Activated CD4-positive, alpha-beta memory T cell treated with anti-CD3 and anti-CD28 coated beads, Interleukin-2, amount 10 ng/mL, durations not matched to agents 7 days and 5 days (primary cell): ENCODE measurements at places on chromosomes 12 and 14. TPM values are rescaled to one million over a fixed set of nuclear protein-coding genes. Genes with fewer than 3 reads are reported as not detected.

SIX4 gene
- 0.96 TPM for total RNA-seq

DNA sequence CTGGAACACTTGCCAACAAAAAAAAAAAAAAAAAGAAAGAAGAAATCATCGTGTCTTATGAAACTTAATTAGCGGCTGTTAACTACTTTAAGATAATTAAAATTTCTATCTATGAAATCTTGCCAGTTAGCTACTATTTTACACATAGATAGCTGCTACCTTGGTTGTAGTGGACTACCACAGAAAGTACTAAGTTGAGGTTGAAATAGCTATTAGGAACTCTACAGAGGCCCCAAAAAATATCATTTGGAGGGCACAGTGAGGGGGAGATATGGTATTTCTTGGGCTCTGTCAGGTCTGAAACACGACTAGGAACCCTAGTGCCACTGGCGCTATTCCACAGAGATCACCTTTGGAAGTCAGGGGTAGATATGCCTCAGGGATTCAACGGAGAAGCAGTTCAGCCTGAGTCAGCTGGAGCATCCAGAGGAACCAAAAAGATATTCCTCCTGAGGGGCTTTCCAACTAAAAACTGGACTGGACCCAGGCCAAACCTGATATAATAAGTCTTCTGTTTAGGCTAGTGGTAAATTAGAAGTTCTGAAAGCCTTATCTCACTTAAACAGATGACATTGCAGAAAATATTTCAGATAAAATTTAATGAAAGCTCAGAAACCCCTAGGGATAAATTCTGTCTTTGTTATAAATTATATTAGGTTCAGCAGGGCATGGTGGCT is 126.1 kb downstream of the EPS8 start:
- H3K4me1 ChIP-seq: no peaks in the 10 kb centered on the region
- H3K4me3 ChIP-seq: no peak overlapping the region
- no peaks in the 10 kb centered on the region for H3K36me3 ChIP-seq
- no peak overlapping the region for H3K27ac ChIP-seq
- DNase-seq: no peak

TMPRSS12 gene
- total RNA-seq: not detected

MYH7 gene
- total RNA-seq: 0.05 TPM

PARPBP gene
- 18.8 TPM for total RNA-seq

COX8C gene
- not detected for total RNA-seq

DNA sequence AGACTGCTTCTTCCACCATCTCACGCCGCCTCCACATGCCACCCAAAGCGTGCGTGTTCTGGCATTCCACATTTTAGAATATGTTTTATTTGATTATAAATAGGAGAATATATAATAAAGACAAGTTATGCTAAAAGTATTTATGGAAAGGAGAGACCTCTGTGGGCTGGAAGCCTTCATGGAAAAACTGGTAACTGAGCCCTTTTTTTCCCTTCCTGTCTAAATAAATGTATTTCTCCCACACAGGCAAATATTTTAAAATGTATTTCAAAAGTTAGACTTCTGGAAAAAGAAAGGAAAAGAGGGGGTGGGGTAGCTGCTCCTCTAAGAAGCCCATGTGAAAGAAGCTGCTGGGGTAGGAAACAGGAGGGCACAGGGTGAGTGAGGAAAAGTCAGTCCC is 16.1 kb upstream of the NR4A1 start:
- H3K36me3 ChIP-seq: no peaks in the 10 kb centered on the region
- no peak for DNase-seq
- H3K27me3 ChIP-seq: peaks cover 19% of the 10 kb centered on the region
- H3K4me1 ChIP-seq: peaks cover 36% of the 10 kb centered on the region

GRCh38 chr14:79419571-79420327 is 791.6 kb downstream of the DIO2 start:
- DNase-seq: no peak
- H3K27ac ChIP-seq: no peak overlapping the region
- H3K27me3 ChIP-seq: no peaks in the 10 kb centered on the region
- H3K4me3 ChIP-seq: no peak overlapping the region
- H3K4me1 ChIP-seq: no peaks in the 10 kb centered on the region

SERPINA5 gene
- not detected for total RNA-seq

DNA sequence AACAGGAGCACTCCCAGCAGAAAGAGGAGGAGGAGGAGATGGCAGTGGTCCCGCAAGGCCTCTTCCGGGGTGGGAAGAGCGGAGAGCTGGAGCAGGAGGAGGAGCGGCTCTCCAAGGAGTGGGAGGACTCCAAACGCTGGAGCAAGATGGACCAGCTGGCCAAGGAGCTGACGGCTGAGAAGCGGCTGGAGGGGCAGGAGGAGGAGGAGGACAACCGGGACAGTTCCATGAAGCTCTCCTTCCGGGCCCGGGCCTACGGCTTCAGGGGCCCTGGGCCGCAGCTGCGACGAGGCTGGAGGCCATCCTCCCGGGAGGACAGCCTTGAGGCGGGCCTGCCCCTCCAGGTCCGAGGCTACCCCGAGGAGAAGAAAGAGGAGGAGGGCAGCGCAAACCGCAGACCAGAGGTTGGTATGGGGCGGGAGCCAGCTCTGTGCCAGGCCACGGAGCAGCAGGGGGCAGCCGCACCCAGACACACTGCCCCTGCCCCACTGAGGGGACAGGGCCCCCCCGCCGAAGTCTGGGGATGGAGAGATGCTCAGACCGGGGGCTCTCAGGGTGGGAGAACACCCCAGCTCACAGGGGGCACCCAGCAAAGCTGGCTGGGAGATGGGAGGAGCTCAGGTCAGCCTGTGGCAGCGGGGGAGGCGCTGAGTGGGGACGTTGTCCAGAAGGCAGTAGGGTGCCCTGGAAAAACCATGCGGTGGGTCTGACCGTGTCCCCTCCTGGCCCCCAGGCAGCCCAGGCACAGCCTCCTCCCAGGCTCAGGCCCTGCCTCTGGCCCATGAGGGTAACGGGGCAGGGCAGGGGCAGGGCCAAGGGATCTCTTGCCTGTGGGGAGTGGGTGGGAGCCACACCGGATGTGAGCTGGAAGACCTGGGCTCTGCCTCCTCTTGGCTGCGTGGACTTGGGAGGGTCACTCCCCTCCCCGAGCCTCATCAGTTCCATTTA is 9.8 kb downstream of the CHGA start:
- no peaks in the 10 kb centered on the region for H3K27me3 ChIP-seq
- H3K4me3 ChIP-seq: no peak overlapping the region

DNA sequence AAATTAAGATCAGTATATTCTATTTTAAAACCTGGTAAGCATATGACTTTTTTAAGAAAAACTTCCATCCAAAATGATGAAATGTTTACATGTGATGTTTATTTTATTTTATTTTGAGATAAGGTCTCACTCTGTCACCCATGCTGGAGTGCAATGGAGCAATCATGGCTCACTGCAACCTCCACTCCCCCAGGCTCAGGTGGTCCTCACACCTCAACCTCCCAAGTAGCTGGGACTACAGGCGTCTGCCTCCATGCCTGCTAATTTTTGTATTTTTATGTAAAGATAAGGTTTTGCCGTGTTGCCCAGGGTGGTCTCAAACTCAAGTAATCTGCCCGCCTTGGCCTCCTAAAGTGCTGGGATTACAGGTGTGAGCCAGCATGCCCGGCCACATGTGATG is 141.8 kb downstream of the ZFP36L1 start:
- no peaks in the 10 kb centered on the region for H3K27me3 ChIP-seq
- no peak overlapping the region for H3K27ac ChIP-seq
- DNase-seq: peak; percentile 8
- no peak overlapping the region for H3K4me3 ChIP-seq
- no peaks in the 10 kb centered on the region for H3K36me3 ChIP-seq

LRIG3 gene
- 0.18 TPM for total RNA-seq

DNA sequence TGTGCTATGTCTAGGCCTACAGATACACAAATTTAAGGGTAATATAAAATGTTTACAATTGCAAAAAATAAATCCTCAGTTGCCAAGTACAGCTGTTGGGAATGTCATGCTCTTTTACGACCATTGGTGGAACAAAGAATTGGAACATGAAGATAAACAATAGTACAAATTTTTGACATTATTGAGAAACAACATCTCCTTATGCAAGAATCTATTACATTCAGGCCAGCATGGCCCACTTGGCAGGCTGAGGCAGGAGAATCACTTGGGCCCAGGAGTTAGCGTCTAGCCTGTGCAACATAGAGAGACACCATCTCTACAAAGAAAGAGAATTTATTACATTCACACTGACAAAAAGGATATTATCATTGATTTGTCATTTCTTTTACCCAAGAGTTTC is 135.9 kb upstream of the NTF3 start:
- no peaks in the 10 kb centered on the region for H3K27me3 ChIP-seq
- H3K27ac ChIP-seq: no peak overlapping the region
- H3K4me1 ChIP-seq: no peaks in the 10 kb centered on the region
- H3K4me3 ChIP-seq: no peak overlapping the region
- no peak for DNase-seq

SPATA7 gene
- 3.7 TPM for total RNA-seq

GRCh38 chr14:72701237-72701565 is 192.7 kb downstream of the DPF3 start:
- H3K27ac ChIP-seq: no peak overlapping the region
- no peak overlapping the region for H3K4me3 ChIP-seq
- DNase-seq: no peak

DNA sequence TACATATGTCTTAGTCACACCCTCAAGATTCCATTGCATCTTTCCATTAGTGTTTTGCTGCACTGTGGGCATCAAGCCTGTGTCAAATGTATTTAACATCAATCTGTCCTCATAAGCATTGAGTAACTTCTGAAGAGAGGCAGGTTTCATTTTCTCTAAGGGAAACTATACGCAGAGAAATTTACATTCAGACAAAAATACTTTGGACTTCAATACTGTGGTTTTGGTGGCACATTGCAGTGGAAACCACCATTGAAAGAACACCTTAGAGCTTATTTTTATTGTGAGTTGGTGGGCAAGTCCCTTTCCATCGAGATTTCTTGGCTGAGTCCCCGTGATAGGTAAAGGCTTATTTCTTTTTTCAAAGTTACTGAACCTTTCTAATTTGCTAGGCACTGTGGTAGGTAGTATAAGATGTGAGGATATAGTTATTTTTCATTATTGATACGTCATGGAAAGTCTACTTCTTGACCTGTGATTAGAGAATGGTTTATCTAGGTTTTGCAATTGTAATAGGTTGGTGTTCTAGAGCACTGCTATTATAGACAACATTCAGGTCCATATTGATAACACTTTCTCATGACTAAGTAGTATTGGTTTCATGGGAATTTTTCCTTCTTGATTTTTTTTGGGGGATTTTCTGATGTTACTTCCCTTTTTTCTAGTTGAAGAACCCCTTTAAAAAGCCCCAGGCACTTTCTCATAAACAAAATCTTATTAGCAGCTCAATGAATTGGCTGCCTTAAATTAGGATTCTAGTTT is 81.9 kb downstream of the CFAP54 start:
- no peaks in the 10 kb centered on the region for H3K36me3 ChIP-seq
- peak overlapping the region; percentile 29 for H3K4me3 ChIP-seq
- peaks cover 4% of the 10 kb centered on the region for H3K27me3 ChIP-seq
- no peak for DNase-seq
- peaks cover 13% of the 10 kb centered on the region for H3K4me1 ChIP-seq

DNA sequence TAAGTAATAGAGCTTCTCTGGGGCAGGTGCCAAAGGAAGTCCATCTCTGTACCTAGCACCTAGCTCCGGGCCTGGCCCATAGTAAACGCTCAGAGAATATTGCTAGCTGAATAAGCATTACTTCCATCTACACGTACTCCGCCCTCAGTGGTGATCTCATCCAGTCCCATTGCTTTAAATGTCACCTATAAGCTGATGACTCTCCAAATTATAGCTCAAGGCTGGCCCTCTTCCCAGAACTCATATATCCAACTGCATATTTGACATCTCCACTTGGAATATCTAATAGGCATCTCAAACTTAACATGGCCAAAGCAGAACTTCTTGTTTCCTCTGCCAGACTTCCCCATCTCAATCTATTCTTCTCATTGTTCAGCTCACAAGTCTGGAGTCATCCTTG is 6.9 kb upstream of the DYNLL1 start:
- DNase-seq: no peak
- no peak overlapping the region for H3K4me3 ChIP-seq
- no peaks in the 10 kb centered on the region for H3K36me3 ChIP-seq
- no peak overlapping the region for H3K27ac ChIP-seq
- no peaks in the 10 kb centered on the region for H3K27me3 ChIP-seq

TAS2R7 gene
- total RNA-seq: not detected

- DNase-seq: no peak
- H3K4me1 ChIP-seq: peaks cover 19% of the 10 kb centered on the region
- no peaks in the 10 kb centered on the region for H3K27me3 ChIP-seq
- peaks cover 11% of the 10 kb centered on the region for H3K36me3 ChIP-seq
- H3K4me3 ChIP-seq: no peak overlapping the region
- no peak overlapping the region for H3K27ac ChIP-seq
Observed at GRCh38 chr12:104596134-104596799, 139.5 kb downstream of the CHST11 start.

- H3K4me1 ChIP-seq: peaks cover 43% of the 10 kb centered on the region
- peaks cover 12% of the 10 kb centered on the region for H3K27me3 ChIP-seq
- no peak overlapping the region for H3K27ac ChIP-seq
Observed at GRCh38 chr12:57456145-57456700, 1.1 kb downstream of the INHBE start.

DNA sequence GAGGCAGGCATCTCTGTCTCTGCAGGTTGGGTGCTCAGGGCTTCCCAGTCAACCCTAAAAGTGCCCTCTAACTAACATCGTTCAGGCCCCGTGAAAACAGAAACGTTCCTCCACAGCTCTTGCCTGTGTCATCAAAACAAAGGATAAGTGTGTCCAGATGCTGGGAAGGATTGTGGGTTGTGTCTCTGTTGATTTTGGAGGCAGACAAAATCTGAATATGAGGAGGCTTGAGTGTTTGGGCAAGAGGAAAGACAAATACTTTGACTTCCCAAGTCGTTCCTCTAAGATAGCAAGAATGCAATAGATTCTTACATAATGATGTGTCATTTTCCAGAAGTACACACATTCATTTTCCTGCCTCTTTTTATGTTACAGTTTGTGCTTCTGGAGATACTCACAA is 52.9 kb downstream of the SERPINA3 start:
- peaks cover 16% of the 10 kb centered on the region for H3K27me3 ChIP-seq
- DNase-seq: no peak
- no peaks in the 10 kb centered on the region for H3K4me1 ChIP-seq
- no peak overlapping the region for H3K4me3 ChIP-seq
- no peaks in the 10 kb centered on the region for H3K36me3 ChIP-seq

DNA sequence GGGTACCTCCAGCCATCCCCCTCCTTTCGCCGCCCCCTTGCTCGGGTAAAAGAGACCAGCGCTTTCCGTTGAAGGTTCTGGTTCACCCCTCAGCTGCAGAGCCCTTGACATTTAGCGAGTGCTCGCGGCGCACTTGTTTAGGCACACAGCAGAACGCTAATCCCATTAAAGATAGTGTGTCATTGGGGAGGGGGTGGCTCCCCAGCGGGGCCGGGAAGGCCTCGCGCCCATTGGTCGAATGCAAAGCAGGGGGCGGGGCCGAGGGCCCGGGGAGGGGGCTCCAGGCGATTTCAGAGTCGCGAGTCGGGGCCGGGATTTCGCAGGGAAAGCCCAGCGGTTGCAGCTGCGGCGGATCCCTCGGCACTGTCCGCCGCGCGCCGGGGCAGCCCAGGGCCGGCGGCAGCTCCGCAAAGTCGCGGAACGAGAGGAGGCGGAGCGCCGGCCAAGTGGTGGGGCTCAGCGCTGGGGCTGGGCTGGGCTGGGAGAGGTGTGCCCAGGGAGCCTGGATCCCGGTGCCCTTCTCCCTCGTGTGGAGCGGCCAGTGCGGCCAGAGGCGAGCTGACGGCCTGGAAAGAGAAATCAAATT is 122.9 kb downstream of the TSPAN9 start:
- no peaks in the 10 kb centered on the region for H3K4me1 ChIP-seq
- no peak for DNase-seq
- H3K27me3 ChIP-seq: peaks cover 60% of the 10 kb centered on the region

ZFHX2 gene
- 1.8 TPM for total RNA-seq

SERPINA3 gene
- total RNA-seq: not detected
